ENCODE measurements at places on chromosomes 3 and 15.

DNA sequence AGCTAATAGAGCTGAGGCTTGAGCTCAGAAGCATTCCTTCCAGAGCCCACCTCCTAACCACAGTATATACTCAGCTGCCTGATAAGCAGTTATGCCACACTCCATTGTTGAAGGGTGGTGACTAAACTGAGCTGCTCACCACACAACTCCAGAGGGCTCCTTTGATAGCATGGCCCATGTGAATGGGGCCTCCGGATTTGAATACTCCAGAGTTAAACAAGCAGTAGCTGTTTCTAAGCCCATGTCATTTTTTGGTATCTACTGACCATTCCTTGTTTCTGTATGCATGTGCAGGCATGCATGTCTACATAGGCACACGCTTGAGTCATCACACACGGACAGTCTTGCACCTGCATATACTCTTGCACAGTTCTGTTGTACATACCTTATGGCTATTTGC is 28.9 kb downstream of the IGSF10 start:
- DNase-seq = no peak

DNA sequence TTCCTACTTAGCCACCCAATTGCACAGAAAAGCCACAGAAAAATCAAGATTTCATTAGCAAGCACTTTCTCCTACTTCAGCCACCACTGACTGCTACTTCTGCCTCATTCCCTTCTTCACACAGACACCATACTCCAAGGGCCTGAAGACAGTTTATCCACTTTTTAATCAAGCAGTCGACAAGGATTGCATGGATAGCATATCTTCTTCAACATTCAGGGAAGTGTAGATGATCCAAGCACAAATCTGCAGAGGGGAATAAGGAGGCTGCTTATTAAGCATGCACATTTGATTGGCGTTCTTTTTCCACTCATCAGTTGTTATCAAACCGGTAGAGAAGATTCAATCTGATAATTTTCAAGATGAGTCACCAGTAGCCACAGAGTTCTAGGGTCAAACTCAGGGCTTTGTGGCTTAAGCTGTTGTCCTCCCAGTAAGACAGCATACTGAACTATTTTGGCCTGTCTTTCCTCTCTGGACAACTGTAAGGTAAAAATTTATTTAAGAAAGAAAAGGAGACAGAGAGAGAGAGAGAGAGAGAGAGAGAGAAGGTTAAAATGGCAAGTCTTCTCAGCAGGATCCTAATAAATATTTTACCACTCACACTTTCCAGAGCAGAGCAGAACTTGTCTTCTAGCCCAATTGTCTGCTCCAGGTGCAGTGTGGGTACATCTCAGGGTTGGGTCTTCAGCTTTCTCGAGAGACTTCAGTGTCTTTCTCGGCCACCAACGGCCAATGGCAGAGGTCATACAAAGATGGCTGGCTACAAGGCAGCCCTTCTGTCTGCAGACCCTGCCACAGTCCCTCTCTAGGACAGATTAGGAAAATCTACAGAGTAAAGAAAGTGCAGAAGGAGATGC is 80.6 kb upstream of the BHLHE40 start:
- peak; percentile 8 for DNase-seq

DNA sequence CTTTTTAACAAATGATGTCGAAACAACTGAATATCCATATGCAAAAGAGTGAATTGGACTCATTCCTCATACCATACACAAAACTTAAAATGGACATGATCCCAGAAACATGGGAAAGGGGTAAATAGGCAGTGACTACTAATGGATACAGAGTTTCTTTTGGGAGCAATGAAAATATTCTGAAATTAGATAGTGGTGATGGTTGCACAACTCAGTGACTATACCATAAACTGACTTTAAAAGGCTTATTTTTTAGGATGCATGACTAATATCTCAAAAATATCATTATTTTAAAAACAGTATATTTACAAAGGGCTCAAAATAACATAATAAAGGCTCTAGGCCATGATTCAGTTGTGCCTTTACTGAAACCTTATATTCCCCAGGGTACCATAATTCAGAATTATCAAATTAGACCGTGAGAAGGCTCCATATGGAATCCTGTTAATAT is 16.3 kb upstream of the ATP13A3 start:
- DNase-seq = no peak

- DNase-seq = no peak
Measured at GRCh38 chr15:59020322-59020721, 32.9 kb downstream of the RNF111 start.

GRCh38 chr3:140428380-140428779 is 249.5 kb upstream of the TRIM42 start:
- DNase-seq = no peak

- DNase-seq = no peak
Measured at GRCh38 chr3:150778793-150779401, 15.9 kb upstream of the SIAH2 start.

GRCh38 chr3:159978918-159979703 is 9.5 kb upstream of the IL12A start:
- DNase-seq = no peak

DNA sequence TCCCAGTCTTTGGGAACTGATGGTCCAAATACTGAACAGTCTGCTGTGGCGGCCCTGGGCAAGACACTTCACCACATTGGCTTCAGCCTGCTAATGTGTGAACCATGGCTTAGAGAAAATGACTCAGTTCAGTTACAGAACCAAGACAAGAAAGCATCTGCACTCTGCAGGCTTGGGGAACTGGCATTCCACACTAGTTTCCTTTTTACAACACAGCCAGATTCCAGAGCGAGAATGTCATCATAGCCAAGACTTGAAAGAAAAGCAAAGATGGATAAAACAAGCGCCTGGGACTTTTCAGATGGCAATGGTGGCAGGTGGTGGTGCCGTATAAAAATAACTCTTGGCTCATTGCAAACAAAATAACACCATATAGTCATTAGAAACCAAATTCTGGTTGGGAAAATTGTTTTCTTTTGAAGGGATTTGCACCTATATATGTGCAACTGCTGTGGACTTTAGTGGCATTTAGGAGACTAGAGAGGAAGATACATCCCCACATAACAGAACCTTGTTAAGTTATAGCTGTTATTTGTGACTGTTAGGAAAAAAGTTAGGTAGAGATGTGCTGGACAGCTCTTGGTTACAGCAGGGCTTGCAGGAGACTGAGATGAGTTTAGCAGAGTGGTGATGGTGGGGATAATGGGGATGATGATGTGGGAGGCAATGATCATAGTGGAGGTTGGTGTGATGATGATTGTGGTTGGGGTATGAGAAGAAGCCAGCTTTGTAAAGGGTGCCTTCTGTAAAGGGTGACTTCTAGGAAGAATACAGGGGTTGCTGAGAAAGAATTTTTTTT is 273.6 kb downstream of the THRB start:
- DNase-seq = no peak

DNA sequence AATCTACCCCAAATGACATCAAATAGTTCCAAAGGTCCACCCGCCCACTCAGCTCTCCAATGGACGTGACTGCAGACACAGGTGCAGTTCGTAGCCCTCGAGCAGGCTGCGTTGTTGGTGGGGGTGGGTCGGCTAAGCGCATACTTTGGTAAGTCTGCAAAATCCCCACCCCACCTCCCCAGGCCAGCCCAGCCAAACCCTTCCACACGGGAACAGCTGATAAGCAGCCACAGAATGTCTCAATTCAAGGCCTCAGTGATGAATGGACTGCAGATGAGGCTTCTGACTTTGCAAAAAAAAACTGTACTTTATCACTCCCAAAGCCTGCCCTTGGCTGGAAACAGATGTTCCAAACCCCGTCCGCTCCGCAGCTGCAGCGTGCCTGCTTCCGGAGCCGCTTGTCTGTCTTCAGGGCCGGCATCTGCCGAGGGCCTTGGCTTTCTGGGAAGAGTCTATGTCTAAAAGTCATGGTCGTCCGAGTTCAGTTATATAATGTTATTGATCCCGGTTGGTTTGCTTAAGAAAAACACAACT is 38.2 kb downstream of the PCSK6 start:
- DNase-seq = peak; percentile 87

GRCh38 chr3:33505027-33505426 is 64.8 kb upstream of the UBP1 start:
- DNase-seq = no peak

DNA sequence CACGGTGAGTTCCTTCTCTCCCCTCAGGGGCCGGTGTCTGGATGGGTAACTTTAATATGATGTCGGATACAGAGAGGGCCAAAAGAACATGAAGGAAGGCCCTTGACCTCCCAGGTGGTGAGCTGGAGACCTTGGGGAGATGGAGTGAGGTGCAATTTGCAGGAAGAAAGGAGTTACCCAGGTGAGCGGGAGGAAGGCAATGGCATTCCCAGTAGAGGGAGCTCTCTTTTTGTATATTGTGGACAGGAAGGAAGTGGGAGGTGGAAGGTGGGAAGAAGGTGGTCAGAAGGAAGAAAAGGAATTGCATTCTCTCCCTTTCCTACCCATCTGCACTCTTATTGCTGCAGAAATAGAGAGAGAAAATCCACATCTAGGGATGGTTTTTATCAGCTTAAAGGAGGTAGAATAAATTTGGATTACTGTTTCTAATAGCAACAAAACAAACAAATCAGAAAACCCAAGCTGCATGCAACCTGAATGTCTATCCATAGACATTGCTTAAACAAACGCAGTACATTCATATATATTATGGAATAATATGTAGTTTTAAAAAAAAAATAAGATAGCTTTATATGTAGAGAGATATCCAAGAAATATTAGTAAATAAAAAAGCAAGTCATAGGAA is 169.0 kb upstream of the TSC22D2 start:
- no peak for DNase-seq

GRCh38 chr3:16944356-16944755 is 59.6 kb downstream of the PLCL2 start:
- no peak for DNase-seq

GRCh38 chr3:8997151-8997550 is 33.9 kb upstream of the RAD18 start:
- no peak for DNase-seq

DNA sequence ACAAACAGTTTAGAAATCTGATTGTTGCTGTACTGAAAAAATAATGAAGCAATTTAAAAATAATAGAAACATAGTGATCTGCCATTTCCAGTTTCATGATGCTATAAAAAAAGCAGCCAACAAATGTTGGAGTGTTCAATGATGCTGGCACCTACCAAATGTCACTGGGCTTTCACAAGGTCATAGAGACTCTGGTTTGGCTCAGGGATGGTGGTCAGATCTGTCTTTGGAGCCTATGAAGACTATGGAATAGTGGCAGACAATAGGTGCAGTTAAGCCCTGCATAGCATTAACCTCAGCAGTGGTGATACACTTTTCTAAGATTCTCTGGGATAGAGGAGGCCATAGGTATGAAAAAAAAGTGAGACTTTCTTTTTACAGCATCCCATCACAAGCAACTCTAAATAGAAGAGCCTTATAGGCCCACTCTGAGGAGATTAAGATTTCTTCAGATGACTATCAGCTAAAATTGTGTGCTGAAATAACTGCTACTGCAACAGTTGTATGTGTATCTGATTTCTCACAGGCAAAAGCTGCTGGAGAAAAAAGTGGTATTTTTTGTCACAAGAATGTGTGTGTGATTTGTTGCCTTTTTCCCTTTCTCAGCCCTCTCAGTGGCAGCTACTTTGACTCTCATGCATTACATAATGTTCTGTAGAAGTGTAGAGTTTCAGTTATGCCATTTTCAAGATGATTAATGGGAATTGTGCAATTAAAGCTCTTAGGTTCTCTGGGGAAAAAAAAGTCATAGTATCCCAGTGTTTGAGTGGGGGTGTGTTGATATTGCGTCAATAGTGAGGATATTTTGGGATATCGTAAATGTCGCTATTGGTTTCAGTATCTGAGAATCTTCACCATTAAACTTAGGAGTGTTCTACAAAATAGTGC is 137.4 kb downstream of the MBNL1 start:
- no peak for DNase-seq

GRCh38 chr3:64345371-64345770 is 120.1 kb upstream of the PRICKLE2 start:
- DNase-seq = no peak

- DNase-seq = no peak
Measured at GRCh38 chr3:53113293-53114010, 16.8 kb downstream of the RFT1 start.

DNA sequence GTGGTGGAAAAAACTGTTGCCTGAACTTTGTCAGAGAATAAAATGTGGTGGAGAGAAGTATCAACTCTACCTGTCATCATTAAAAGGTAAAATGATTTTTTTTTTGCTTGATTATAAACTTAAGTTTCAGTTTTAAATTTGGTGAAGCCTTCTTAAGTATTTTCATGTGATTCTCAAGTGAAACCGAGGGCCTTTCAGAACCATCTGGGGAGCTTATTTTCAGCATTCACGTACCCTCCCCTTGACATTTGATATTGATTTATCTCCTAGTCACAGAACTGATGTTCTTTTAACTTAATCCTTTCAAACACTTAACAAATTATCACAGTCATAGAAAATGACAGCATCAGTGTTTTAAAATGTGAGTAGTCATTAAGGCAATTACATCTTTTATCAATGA is 38.5 kb downstream of the HPS3 start:
- no peak for DNase-seq
